ENCODE measurements at places on chromosomes 16 and 17.

DNA sequence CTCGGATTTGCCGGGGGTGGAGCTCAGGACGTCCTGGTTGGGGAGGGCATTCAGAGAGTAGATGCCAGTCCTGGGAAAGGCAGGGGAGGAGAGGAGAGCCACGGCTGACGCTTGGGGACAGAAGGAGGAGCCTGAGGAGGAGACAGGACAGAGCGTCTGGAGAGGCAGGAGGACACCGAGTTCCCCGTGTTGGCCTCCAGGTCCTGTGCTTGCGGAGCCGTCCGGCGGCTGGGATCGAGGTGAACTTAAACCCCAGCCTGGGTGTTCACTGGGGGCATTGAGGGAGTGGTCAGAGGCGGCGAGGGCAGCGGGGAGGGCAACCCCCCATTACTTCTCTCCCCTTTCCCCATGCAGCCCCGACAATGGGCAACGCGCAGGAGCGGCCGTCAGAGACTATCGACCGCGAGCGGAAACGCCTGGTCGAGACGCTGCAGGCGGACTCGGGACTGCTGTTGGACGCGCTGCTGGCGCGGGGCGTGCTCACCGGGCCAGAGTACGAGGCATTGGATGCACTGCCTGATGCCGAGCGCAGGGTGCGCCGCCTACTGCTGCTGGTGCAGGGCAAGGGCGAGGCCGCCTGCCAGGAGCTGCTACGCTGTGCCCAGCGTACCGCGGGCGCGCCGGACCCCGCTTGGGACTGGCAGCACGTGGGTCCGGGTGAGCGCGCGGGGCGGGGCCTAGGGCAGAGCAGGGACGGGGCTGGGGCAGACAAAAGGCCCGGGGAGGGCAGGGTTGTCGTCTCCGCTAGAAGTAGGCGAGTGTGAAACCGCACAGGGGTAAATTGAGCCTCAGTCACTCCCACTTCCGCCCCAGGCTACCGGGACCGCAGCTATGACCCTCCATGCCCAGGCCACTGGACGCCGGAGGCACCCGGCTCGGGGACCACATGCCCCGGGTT lies 3.7 kb downstream of the NOL3 start:
- DNase-seq, result peak; percentile 70

GRCh38 chr17:15509095-15509494 lies 41.7 kb upstream of the CDRT4 start:
- no peak for DNase-seq

- DNase-seq, result no peak
These were observed 1.6 kb downstream of the CYB561 start for GRCh38 chr17:63444457-63444856.

- DNase-seq, result no peak
These were observed 43.9 kb upstream of the SSTR5 start for GRCh38 chr16:1028524-1029258.

GRCh38 chr17:21296097-21297025 lies 11.8 kb downstream of the MAP2K3 start:
- DNase-seq, result no peak

DNA sequence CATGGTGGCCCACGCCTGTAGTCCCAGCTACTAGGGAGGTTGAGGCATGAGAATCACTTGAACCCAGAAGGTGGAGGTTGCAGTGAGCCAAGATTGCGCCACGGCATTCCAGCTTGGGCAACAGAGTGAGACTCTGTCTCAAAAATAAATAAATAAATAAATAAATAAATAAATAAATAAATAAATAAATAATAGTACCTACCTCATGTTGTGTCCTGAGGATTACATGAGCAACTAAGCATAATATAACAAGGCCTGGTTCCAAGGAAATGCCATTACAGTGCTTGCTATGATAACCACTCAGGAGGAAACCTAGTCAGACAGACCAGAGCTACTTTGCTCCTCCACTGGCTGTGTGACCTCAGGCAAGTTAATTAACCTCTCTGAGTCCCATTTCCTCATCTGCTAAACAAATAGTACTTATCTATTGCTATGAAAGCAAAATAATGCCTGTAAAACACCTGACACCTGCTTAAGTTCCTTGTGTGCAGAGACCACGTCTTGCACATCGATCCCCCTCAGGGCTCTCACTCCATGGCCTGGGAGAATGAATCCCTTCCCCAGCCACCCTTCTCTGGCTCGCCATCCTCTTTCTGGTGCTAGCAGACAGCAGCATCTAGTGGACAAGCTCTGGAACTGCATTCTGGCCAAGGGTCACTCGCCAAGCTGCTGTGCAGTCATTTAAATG lies 7.5 kb downstream of the EPOP start:
- peak; percentile 71 for DNase-seq

DNA sequence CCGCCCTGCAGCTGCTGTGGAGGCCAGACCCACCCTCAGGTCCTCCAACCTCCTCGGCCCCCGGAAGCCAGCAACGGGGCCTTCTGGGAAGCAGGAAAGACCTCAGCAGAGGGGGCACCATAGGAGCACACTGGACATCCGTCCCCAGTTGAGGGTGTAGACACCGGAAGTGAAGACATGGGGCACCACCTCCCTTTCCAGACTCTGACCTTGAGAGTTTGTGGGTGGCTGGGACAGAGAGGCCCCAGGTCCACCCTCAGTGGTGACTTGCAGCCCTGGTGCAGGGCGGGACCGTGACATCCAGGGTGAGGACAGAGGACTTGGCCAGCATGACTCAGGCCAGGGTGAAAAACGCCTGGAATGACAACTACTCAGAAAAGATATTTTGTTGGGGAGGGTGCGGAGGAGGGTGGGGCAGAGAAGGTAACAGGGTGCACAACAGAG lies 19.9 kb downstream of the CEP295NL start:
- no peak for DNase-seq

DNA sequence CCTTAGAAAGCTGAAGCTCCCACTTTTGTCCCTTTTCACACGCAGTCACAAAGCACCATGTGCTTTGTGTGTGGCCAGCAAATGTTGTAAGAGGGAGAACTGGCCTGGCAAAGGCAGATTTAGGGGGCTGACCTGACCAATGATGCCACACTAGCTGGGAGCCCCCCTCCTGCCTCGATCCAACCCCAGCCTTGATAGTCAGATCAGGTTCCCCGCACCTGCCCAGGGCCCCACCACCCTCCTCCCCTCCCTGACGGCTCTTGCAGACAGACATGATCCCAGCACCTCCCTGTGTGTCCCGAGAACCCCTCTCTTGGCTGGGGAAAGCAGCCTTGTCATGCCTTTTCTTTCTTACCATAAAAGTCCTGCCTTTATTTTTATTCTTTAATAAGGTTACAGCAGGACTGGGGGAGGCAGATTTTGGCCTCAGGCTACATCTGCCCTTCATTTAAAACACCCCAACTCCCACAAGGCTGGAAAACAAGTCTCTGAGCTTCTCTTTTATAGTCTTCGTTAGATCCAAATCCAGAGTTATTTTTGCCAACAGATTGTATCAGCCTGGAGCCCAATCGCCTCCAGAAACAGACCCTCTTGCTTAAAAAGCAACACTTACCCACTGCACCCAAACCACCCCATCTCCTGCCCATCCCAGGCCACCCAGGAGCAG lies 201.8 kb upstream of the CDH5 start:
- no peak for DNase-seq

- DNase-seq, result no peak
These were observed 32.4 kb downstream of the TBC1D3B start for GRCh38 chr17:36144014-36144413.

DNA sequence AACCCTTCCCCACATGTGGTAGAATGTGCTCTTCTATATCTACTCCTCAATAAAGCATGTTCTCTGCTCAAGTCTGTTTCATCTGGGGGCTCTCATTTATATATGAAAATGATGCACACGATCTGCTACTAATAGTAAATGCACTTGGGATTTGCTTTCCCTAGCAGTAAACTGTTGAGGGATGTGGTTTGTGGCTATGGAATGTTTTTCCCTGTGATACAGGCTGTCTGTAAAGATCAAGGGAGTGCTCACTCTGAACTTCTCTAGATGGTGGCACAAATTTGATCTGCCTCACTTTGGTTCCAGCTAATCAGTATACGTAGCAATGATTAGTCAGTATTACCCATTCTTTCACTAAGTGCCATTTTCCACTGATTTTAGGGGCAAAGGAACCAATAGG lies 18.8 kb downstream of the TAC4 start:
- DNase-seq, result no peak

GRCh38 chr16:11407047-11407982 lies 62.1 kb downstream of the RMI2 start:
- DNase-seq, result peak; percentile 86

- DNase-seq, result no peak
These were observed 93.5 kb downstream of the CACNG1 start for GRCh38 chr17:67137860-67138259.

DNA sequence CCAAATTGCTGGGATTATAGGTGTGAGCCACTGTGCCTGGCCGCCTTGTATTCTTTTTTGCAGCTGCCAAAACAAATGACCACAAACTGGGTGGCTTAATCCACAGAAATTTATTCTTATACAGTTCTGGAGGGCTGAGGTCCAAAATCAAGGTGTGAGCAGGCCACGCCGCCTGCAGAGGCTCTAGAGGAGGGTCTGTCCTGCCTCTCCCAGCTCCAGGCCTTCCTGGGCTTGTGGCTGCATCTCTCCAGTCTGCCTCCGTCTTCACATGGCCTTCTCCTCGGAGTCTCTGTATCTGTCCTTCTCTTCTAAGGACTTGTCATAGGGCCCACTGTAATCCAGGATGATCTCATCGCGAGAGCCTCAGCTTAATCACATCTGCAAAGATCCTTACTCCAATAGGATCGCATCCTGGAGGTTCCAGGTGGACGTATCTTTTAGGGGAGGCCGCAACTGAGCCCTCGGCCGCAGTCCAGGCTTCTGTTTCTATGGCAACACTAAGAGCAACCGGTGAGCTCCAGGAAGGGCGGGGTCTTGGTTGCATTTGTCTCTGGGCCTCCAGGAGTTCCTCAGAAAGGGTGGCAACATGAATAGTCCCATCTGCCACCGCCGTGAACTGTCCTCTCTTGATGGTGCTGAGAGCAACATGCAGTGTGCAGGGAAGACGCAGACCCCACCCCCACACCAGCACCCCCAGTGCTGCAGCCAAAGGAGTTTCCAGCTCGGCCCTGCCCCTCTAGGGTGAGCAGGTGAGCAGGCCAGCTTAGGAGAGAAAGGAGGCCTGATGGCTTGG lies 29.5 kb upstream of the CREBBP start:
- DNase-seq, result no peak

- no peak for DNase-seq
These were observed 419.8 kb upstream of the MON1B start for GRCh38 chr16:76771216-76771615.

GRCh38 chr17:66538776-66539175 lies 236.4 kb downstream of the PRKCA start:
- no peak for DNase-seq

- DNase-seq, result no peak
These were observed 33.4 kb downstream of the TRAF4 start for GRCh38 chr17:28777178-28777577.

DNA sequence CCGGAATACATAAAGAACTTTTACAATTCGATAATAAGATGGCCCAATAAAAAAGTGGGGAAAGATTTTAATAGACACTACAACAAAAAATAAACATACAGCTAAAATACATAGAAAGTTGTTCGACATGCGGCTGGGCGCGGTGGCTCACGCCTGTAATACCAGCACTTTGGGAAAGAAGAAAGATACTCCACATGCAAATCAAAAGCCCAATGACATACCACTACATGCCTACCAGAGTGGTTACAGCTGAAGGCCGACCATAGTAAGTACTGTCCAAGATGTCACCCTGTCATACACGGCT lies 9.3 kb downstream of the PRCD start:
- DNase-seq, result no peak

- DNase-seq, result no peak
These were observed 12.2 kb upstream of the ADGRG1 start for GRCh38 chr16:57616241-57616640.

DNA sequence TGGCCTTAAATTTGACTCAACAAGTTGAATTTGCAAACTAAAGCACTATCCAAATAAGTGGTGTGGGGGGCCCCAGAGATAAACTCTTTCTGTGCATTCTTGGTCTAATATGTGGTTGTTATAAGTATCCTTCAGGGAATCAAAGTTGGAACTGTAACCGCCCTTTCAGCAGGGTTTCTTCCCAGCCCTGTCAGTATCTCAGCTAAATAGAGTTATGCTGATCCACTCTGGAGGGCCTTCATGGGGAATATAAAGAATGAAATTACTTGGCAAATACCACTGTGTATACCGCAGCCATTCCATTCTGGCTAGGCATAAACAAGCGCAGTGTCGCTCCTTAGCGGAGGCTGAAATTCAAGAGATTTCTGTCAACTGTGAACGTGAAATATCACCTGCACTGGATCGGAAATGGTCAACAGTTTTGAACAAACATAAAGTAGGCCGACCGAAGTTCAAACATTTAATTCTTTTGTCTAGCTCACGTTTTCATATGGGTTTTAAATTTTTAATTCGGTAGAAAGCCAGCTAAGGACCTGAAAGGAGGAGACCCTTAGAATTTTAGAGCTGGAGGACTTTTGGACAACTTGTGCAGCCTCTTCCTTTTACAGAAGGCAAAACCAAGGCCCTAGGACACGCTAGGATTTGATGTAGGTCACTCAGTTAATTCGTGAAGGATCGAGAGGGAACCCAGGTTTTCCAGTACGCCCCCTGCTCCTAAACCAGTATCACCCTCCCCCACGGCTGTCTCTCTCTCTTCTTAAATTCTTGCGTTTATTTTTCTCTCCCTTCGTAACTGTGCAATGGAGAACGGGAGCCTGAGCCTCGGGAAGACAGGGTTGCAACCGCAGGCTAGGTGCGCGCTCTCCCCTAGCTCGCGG lies 74.7 kb downstream of the CHD9 start:
- no peak for DNase-seq

GRCh38 chr16:61374071-61374470 lies 662.2 kb downstream of the CDH8 start:
- no peak for DNase-seq

DNA sequence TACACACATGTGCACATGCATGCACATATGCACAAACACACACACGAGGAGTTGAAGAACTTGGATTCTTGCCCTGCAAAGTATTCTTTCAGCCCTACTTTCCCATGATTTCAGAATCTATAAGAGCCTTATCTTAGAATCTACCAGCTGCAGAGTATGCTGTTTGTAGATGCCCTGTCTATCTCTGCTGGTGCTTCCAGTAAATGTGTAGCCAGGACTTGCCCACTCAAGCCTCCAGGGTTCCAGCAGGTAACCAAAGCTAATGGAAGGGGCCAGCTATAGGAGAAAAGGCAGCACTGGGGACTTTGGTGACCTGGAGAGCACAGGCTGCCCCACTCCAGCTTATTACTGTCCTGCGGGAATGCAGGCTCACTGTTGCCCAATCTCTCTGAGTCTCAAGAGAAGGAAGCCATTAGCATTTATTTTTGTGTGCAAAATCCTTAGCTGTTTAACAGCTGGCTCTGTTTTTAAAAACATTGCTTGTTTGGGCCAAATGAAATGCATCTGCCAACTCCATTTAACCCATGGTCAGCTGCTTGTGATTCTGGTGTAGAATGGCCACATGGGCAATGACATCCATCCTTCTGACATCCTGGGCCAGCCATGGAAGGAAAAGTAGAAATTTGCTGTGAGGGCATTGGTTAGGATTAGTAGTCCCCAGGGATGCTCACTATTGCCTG lies 28.6 kb upstream of the XYLT1 start:
- no peak for DNase-seq

- DNase-seq, result peak; percentile 17
These were observed 916.1 kb downstream of the KCNJ2 start for GRCh38 chr17:71085238-71086033.

GRCh38 chr16:12095275-12096156 lies 119.0 kb downstream of the SNX29 start:
- DNase-seq, result peak; percentile 74
